ENCODE measurements at places on chromosomes 2 and 18.

DNA sequence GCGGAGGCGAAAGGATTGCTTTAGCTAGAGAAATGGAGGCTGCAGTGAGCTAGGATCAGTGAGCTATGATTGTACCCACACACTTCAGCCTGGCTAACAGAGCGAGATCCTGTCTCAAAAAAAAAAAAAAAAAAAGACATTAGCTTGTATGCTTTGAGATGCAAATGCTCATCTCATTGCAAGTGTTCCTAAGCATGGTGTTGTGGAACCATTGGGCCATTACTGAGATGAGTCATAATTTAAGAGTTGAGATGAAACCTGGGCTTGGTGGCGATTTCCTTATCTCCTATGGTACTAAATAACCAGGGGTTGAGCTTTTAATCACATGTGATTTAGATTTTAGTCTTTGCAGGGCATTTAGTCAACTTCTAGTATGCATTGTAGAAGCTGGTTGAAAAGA is 2.2 kb downstream of the PLEKHA3 start:
- DNase-seq = no peak

DNA sequence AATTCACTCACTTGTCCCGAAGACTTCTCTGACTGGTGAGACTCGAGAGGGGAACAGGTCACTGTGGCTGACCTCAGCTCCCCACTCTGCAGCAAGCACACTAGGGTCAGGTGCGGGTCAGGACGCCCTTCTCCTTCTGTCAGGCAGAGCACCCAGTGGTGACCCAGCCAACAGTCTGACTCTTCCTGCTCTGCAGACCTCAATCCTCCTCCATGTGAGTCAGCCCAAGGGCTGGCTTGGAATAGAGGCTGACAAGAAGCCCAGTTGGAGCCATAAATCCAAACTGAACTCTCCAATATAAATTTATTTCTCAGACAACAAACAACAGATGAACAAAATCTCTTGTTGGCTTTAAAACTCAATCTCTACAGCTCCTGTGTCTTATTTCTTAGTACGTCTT is 253.1 kb downstream of the SH3BP4 start:
- DNase-seq = no peak

- DNase-seq = no peak
Measured at GRCh38 chr2:74881626-74882298, 47.8 kb downstream of the HK2 start.

- no peak for DNase-seq
Measured at GRCh38 chr18:51623653-51624052, 426.2 kb upstream of the MEX3C start.

GRCh38 chr2:159086342-159086741 is 117.9 kb downstream of the TANC1 start:
- DNase-seq = no peak

Measured in SIG-M5 (cell line).